ENCODE measurements at places on chromosomes 11 and 22. TPM values are rescaled to one million over a fixed set of nuclear protein-coding genes. Genes with fewer than 3 reads are reported as not detected.

DNA sequence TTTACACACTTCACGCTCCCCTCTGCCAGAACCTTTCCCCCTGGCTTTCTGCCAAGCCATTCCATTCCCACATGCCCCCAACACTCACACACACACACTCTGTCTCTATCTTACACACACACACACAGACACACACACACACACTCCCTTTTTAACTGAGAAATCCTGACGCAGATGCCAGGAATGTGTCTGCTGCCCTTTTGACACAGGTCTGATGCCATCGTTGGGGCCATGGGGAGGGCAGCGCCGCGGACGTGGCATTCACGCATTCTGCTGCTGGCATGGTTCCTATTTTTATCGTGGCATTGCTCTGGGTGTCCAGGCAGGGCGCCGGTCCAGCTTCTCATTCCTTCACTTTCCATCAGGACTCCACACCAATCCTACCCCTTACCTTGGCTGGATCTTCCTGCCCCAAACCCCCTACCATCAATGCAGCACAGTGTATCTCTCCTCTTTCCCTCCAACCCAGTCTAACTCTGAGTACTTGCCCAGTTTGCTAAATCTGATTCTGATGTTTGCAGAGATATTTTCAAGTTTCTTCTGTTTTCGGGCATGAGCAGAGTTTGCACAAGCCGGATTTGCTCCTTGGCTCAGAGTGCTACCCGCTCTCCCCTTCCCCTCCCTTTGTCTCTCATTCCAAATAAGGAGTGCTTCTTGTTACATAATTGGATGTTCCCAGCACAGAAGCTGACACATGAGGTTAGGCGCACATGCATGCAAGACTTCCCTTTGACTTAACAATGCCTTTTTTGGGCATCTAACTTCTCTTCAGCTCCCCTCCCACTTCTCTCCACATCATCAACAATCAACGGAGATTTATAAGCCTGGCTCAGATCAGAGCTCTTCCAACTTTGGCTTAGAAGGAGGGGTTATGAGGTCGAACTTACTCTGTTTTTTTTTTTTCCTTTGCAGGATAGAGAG is 18.8 kb downstream of the SNX19 start:
- peaks cover 4% of the 10 kb centered on the region for H3K4me1 ChIP-seq
- no peaks in the 10 kb centered on the region for H3K27me3 ChIP-seq
- no peak overlapping the region for H3K4me3 ChIP-seq
- peaks cover 41% of the 10 kb centered on the region for H3K36me3 ChIP-seq
- peak overlapping the region; percentile 74 for H3K27ac ChIP-seq

GRCh38 chr22:49600891-49601431 is 226.7 kb downstream of the BRD1 start:
- H3K36me3 ChIP-seq = no peaks in the 10 kb centered on the region
- DNase-seq = no peak
- H3K4me1 ChIP-seq = no peaks in the 10 kb centered on the region
- H3K27ac ChIP-seq = no peak overlapping the region
- no peak overlapping the region for H3K4me3 ChIP-seq

DNA sequence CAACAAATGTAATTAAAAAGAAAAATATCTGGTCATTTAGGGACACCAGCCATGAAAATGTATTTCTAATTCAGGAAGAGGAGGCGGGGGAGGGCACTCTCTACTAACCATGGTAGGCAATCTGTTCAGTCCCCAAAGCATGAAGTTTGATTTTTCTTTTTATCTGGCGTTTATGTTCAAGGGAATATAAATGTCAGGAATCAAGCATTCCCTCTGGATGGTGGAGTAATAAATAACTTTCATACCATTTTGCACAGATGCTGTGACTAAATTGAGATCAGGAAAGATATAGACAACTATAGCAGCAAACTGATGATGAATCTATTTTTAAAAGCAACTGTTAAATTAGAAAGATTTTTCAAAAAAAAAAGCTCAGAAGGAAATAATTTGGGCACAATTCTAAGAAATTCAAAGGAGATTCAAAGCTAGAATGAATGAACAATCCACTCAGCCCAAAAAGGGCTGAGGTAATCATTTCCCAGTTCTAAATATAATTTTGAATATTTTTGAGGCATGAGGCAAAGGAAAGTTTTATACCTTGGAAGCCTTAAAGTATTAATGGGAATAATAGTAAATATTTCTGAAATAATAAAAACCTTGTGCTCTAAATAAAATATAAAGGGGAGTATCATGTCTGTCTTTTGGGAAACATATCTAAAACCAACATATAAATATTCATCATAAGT is 146.4 kb upstream of the POU2AF2 start:
- no peaks in the 10 kb centered on the region for H3K36me3 ChIP-seq
- no peak overlapping the region for H3K4me3 ChIP-seq
- H3K27ac ChIP-seq = no peak overlapping the region
- DNase-seq = no peak
- H3K4me1 ChIP-seq = no peaks in the 10 kb centered on the region
- H3K27me3 ChIP-seq = no peaks in the 10 kb centered on the region

GRCh38 chr22:45019861-45020655 is 10.3 kb upstream of the PHF21B start:
- no peak for DNase-seq
- no peaks in the 10 kb centered on the region for H3K36me3 ChIP-seq
- no peak overlapping the region for H3K27ac ChIP-seq
- no peak overlapping the region for H3K4me3 ChIP-seq
- H3K27me3 ChIP-seq = no peaks in the 10 kb centered on the region

GRCh38 chr11:18452927-18453326 is 2.7 kb upstream of the LDHAL6A start:
- DNase-seq = no peak
- H3K4me1 ChIP-seq = no peaks in the 10 kb centered on the region
- H3K27ac ChIP-seq = no peak overlapping the region
- H3K4me3 ChIP-seq = no peak overlapping the region

C11orf52 gene
- total RNA-seq = 25.3 TPM

APOBEC3A gene
- total RNA-seq = not detected

Measured in thyroid gland (tissue), 4 donors.